ENCODE measurements at places on chromosomes 7 and 10.

GRCh38 chr10:35639728-35640401 lies 2.2 kb downstream of the FZD8 start:
- no peak for DNase-seq

DNA sequence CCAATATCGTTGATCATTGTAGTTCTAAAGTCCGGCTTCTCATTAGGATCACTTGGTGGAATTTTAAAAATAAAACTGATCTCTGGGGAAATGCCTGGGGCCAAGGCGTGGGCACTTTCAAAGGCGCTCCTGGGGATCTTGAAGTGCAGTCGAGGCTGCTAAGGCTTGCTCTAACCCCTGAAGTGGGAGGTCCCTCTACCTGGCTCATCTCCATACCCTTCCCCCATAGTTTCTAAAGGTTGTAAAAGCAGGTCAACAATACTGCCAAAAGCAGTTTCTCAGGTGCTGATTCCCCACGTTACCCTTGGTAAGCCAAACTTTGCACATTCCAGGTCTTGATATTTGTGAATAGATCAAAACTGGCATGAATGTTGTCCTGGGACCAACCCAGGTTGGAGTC lies 79.0 kb upstream of the SP8 start:
- DNase-seq, result no peak

DNA sequence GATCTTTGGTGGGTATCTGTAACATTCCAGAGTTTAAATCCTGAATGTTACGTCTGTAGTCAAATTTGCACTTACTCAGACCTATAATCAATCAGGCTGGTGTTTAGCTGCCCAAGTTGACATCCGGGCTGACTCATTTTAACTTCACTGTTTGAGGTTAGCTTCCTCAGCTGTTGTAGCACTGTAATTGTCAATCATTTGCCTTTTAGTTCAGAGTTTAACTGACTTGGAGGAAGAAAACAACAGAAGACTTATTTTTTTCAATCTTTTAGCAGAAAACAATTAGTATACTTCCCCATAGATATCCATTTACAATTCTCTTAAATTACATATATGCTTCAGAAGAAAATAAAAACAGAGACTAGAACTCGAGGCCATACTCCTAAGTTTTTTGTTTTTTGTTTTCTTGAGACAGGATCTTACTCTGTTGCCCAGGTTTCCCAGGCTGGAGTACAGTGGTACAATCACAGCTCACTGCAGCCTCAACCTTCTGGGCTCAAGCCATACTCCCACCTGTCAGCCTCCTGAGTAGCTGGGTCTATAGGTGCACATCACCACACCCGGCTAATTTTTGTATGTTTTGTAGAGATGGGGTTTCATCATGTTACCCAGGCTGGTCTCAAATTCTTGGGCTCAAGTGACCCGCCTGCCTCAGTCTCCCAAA lies 38.5 kb upstream of the LRRC17 start:
- peak; percentile 91 for DNase-seq

GRCh38 chr7:151895631-151896031 lies 18.7 kb upstream of the PRKAG2 start:
- peak; percentile 21 for DNase-seq

DNA sequence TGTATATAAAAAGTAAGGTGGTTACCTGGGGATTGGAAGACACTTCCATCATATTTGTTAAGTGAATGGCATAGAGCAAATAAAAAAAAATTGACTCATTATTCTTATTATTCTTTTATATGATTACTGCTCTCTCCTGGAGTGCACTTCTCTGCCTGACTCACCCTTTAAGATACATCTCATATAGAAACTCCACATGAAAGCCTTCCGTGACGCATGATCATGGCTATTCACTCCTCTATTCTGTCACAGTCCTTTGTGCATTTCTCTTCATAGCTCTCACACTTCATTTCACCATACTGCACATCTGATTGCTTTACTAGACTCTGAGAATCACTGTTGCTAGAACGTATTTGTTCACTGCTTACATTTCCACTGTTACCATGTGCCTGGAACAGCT lies 597.3 kb downstream of the CNTNAP2 start:
- no peak for DNase-seq

GRCh38 chr7:98400542-98401340 lies at the start of gene BAIAP2L1:
Gene BAIAP2L1, minus strand, starts transcription at chr7:98401090. Its CDS starts 238 bp downstream, at chr7:98400852.
- peak; percentile 74 for DNase-seq

DNA sequence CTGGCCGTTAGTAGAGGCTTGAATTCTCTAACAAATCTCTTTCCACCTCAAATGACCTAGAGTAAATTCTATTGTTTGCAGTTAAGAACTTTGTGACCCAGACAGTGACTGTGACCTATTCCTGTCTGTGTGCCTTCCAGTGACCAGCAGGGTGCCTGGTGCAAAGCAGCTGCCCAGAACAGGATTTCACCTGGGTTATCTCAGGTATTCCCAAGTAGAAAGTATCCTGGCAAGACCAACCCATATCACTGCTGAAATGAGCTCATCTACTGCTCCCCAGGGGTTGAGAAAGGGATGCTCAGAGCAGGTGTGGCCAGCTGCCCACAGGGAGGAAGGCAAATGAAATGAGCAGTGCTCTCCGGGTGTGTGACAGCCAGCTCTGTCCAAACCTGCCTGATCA lies 2.1 kb upstream of the MSMB start:
- DNase-seq, result no peak

DNA sequence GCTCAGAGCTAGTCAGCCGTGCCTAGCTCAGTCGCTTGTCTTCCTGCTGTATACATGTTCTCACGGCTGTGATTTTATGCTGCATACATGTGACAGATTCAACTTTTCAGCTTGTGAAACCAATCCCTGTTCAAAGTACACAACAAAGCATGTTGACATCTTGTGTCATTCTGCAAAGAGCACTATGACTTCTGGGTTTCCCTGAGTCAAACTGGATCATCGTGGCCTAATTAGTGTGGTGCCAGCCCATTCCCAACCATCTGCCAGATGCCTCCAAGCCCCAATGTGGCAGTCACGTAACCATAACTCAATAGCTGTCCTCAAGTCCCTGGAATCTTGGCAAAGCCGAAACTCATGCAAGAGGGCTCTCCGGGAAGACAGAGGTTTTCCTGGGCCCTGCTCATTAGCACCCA lies 144.8 kb downstream of the MYOF start:
- DNase-seq, result no peak

DNA sequence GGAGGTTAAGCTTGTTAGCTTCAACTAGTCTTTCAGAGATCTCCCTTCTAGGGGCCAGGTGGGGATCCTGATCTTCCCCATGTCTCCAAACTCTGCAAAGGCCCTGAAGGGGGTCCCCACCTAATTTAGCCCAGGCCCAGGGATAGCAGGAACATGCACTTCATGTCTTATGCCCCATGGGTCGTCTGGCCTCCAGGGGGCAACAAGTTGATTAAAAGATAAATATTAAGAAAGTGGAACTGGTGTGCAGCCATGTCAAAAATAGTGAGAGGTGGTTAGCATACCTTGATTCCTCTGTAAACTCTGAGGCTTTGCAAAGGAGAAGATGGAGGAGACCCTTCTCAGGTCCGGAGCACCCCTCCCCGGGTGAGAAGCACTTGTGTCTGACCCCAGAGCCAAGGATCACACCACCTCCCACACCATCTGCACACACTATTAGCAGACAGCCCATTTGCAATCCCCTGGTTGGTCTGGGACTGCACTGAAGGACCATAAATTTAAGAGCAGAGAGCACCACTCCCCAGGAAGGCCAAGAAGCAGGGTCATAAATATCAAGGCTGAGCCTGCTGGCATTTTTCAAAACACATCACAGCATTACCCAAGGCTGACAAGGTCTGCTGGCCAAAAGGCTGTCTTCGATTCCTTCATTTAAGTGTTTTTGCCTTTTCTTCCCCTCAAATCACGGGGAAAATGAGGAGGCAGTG lies 44.2 kb upstream of the LRRC18 start:
- DNase-seq, result no peak

GRCh38 chr10:112332022-112332421 lies 41.9 kb upstream of the ACSL5 start:
- no peak for DNase-seq
